ENCODE measurements at places on chromosomes 7 and 10.

DNA sequence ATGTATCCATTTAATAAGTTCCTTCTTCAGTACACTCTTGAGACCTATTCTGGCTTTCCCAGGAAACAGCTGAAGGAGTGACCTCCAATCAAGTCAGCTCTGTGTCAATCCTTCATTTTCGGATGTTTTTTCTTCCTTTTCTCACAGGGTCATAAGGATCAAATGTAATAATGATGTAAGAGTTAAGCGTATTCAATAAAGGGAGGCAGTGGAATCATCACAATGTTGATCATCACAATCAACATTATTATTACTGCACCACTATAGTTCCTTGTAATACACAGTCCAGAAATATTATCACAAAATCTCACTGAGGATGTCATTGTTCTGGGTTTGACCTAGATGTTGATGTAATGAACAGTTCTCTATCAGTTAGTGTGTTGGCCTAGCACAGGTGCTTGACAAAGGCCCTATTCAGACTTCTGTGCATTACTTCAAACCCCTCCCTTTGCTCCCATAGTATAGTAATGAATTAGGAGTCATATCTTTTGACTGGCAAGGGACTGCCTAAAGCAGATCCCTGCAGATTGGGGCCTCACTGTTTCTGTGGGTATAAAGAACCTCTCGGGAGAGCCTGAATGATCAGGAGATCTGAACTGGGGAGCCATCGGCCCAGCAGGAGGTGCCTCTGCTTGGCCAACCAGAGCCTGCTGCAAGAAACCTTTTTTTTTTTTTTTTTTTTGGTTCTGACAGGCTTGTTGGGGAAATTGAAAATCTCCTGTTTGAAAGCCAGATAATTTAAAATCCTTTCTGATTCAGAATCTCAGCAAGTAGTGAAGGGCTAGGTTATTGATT is 100.6 kb downstream of the KAT6B start:
- no peak for DNase-seq

GRCh38 chr7:506391-506831 is 13.2 kb downstream of the PDGFA start:
- DNase-seq: no peak

GRCh38 chr10:117653170-117653515 is 110.6 kb downstream of the EMX2 start:
- DNase-seq: peak; percentile 97

DNA sequence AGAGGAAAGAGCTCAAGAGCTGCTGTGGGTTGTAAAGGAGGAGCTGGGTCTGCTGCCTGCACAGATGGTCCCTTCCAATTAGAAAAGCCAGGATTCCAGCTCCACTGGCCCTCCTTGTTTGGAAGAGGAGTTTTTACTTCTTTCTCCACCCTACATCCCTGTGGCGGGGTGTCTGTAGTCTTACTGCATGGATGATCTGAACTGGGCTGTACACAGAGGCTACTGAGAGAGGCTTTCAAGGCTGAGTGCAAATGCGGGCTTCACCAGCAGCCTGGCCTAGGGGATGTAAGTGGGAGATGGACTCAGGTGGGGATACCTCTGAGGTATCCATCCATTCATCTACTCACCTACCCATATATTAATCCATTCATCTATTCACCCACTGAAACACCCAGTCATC is 7.1 kb upstream of the CXCL12 start:
- no peak for DNase-seq

DNA sequence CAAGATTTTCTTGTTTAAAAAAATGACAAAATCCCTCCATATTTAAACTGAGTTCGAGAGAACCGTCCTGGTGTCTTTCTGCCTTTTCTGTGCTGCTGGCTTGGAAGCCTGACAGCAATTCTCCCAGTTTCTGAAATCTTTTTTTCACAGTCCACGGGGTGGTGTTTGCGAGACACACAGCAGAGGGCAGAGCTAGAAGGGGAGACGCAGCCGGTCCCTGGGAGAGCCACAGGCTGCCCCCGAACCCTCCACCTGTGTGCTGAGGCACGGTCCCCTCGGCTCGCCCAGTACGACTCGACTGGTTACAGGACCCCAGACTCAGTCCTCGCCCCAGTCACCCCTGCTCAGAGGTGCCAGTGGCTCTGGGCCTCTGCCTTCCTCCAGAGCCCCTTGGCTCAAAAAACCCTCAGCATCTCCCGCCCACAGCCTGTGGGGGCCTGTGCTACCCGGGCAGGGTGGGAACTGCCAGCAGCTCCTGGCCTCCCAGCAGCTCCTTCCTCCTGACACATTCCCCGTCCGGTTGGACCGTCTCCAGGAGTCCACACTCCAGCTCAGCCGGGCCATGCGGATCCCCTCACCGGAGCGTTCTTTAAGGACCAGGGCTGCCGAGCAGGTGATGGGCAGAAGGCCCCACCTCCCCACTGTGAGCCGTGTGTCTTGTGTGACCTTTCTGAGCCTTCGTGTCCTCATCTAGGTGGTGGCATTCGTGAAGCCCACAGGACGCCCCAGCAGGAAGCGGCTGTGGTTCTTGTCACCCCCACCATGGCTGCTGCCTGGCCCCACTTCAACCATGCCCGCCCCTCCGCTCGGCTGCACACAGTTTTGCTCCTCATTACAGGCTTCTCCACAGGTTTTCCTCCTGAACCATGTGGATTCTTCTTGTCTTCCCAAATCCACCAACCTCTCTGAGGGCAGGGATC is 52.3 kb upstream of the EN2 start:
- DNase-seq: no peak

DNA sequence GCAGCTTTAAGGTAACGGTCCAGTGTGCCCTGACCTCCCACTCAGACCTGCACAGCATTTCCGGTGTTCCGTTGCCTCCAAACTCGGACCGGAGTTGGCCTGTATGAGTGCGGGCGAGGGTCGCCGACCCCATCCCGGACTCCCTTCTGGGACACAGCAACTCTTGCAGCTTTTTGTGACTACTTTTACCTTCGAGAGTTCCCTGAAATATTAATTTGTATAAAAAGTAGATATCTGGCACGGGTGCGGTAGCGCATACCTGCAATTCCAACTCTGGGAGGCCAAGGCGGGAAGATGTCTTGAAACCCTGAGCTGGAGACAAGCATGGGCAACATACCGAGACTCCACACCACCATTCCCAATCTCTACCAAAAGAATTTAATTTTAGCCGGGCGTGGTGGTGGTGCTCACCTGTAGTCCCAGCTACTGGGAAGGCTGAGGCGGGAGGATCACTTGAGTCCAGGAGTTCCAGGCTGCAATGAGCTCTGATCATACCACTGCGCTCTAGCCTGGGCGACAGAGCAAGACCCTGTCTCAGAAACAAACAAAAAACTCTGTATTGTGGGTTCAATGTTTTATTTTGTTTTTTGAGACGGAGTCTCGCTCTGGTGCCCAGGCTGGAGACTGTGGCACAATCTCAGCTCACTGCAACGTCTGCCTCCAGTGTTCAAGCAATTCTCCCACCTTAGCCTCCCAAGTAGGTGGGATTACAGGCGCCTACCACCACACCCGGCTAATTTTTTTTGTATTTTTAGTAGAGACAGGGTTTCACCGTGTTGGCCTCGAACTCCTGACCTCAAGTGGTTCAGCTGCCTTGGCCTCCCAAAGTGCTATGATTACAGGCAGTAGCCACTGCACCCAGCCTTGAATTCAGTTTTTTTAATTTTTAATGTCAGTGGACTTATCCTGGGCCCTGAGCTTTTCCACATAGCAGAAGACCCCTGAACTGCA is 1.1 kb upstream of the PPP1R35 start:
- no peak for DNase-seq
